ENCODE measurements at places on chromosomes 11 and 22.
A peak's percentile ranks its signal among the peaks of the same experiment; 100 is the strongest.

GRCh38 chr11:32312206-32312817, 123.0 kb downstream of the WT1 start:
- DNase-seq: no peak

DNA sequence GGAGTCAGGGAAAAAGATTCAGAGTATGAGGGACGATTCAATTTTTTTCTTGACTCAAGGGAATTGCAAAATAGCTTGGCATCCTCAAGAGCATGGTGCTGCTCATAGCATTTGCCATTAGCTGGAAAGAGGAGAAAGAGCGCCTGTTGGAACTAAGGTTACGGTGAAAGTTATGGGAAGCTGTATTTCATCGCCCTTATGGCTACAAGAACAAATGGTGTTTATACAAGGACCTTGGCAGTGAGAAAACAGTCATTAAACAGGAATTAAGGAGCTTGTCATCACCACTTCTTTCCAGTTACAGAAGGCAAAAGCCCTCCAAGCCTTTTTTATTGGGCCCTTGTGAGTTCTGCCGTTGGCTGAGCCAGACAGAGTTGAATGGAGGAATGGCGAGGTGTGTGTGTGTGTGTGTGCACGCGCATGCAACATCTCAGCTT, 74.2 kb downstream of the ALX4 start:
- no peak for DNase-seq

DNA sequence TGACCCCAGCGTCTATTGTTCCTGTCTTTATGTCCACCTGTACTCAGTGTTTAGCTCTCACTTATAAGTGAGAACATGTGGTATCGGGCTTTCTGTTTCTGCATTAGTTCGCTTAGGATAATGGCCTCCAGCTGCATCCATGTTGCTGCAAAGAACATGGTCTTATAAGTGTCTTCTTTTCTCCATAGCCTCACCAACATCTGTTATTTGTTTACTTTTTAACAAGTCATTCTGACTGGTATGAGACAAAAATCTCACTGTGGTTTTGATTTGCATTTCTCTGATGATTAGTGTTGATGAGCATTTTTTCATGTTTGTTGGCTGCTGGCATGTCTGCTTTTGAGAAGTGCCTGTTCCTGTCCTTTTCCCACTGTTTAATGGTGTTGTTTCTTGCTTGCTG, 21.7 kb upstream of the SLN start:
- no peak for DNase-seq

DNA sequence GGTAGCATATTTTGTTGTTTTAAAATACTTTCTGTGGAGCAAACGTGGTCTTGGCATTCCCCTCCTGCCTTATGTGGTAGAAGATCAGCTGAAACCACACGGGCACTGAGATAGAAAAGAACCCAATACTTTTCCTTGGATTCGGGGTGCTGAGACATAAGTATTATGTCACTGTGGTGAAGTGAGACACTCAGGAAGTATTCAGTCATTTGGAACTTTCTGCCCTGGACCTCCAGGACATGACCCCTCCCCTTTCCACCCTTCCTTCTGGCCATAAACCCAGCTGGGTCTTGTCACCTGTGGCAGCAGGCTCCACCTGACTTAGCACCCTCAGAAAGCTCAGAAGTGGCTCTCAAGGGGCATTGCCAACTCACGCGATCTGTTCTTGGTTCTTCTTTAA, 123.4 kb downstream of the SWAP70 start:
- DNase-seq: no peak

DNA sequence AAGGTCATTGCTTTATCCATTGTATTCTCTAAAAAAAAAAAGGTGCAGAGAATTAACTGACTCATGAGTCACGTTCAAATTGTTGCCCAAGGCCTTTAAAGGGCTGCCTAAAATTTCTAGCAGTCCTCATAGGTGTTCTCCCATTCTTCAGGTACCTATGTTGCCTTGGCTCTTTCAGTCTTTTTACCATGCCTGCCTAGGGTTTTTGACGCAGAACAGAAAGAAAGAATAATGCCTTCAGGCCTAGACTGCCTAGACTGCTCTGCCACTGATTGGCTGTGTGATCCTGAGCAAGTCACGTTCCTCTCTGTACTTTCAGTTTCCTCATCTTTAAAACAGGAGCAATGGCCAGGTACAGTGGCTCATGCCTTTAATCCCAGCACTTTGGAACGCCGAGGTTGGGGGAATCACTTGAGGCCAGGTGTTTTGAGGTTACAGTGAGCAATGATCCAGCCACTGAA, 21.5 kb downstream of the CTSC start:
- no peak for DNase-seq

DNA sequence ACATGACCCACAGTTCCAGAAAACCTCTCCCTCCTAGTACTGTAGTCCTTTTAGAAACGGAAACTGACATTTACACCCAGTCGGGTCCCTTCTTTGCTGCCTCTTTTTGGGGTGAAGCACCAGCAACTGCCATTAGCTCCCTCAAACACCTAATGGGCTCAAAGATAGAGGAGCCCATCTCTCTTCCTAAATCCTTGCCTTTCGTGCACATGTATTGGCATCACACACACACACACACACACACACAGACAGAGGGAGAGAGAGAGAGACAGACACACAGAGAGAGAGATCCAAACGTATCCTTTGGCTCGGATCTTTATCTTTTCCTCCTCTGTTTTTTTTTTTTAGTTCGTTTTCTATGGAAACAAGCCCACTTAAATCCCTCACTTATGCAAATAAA, 716 bp downstream of the GRM5 start:
- no peak for DNase-seq

DNA sequence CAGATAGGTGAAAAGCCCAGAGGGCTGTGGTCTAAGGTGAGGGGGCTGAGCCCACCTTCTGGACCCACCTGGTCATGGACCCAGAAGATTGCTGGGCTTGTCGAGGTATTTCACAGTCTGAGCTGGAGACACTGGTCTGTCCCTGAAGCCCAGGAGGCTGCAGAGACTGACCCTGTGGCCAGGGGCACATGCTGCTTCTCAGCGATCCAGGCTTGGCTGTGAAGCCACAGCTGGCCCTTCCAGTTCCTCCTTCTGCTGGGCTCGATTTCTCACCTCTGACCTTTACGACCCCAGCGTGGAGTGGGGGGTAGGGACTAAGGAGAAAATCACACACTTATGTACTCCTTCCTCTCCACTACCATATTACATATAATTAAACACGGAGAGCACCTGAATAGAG, 88.5 kb downstream of the NECTIN1 start:
- DNase-seq: no peak

GRCh38 chr22:39932918-39933649, 27.1 kb upstream of the TMA7B start:
- DNase-seq: peak; percentile 58

GRCh38 chr22:29531419-29531818, 22.1 kb downstream of the THOC5 start:
- DNase-seq: no peak

- no peak for DNase-seq
Measured at GRCh38 chr11:104856607-104857006, 41.7 kb downstream of the CASP12 start.

GRCh38 chr11:67644472-67645418, 5.2 kb upstream of the TBX10 start:
- no peak for DNase-seq

DNA sequence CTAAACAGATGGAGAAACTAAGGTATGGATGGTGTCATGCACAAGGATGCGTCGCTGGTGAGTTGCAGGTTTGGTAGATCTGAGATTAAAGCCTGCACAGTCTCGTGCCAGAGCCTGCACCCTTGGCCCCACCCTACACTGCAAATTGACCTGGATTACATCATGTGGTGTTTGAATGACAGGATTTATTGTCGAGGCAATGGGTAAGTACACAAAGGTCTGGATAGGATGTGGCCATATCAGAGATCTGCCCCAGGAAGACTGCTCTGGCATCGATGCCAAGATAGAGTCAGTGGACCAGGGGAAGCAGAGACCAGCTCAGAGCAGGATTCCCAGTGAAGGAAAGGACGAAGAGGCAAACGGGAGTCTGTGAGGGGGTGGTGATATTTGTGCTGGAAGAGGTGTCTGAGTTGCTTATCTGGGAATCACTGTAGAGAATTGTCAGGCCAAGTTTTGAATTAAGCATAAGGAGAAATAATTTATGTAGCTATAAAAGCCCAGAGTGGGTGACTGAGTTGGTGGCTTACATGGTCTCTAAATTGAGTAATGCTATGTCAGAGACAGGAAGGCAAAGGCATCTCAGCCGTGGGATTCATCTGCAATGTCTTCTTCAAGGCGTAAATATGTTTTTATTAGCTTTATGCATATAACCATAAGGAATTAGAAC, 499.6 kb upstream of the B3GAT1 start:
- DNase-seq: no peak

GRCh38 chr22:48937032-48937639, 890.5 kb downstream of the BRD1 start:
- DNase-seq: no peak

- DNase-seq: no peak
Measured at GRCh38 chr11:39807904-39808303, 1651.5 kb downstream of the LRRC4C start.

DNA sequence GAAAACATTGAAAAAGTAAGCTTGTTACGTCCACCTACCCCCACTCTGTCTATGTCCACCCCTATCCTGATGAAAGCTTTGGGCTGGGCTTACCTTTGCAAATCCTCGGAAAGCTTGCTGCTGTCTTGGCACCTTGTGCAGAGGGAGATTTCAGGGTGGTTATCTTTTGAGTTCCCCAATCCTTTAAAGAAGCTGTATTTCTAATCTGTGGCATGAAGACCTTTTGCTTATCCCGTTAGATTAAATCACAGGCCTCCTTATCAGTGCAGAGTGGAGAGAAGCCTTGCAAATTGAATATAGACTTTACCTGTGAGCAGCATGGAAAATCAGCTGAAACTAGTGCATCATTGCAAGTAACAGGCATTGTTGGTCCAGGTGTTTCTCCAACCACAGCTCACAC, 580.6 kb upstream of the ANO5 start:
- DNase-seq: no peak

GRCh38 chr22:35070451-35071093, 4.6 kb downstream of the ISX start:
- no peak for DNase-seq

DNA sequence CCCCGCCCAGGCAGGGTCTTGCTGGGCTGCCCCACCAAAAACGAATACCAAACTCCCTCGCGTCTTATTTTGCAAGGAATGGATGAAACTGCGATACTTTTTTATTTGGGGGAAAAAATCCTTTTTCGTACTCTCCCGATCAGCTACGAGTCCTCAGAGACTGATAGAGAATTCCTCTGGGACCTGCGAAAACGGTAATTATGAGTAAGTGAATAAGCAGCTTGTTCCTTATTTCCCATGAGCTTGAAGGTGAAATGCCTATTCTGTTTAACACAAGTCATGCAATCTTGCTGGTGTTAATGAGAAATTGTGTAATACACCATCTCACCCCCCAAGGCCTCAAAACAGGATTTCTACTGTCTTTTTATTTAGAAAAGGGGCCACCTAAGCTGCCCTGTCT, 5.5 kb downstream of the GRK3 start:
- DNase-seq: no peak

GRCh38 chr11:61194169-61194671, 9.1 kb upstream of the PGA3 start:
- DNase-seq: no peak

- DNase-seq: no peak
Measured at GRCh38 chr22:33829546-33830280, 90.6 kb downstream of the LARGE1 start.

GRCh38 chr22:46140989-46141928, 9.1 kb upstream of the PPARA start:
- no peak for DNase-seq

- DNase-seq: no peak
Measured at GRCh38 chr22:30790366-30790765, 95.7 kb downstream of the OSBP2 start.

DNA sequence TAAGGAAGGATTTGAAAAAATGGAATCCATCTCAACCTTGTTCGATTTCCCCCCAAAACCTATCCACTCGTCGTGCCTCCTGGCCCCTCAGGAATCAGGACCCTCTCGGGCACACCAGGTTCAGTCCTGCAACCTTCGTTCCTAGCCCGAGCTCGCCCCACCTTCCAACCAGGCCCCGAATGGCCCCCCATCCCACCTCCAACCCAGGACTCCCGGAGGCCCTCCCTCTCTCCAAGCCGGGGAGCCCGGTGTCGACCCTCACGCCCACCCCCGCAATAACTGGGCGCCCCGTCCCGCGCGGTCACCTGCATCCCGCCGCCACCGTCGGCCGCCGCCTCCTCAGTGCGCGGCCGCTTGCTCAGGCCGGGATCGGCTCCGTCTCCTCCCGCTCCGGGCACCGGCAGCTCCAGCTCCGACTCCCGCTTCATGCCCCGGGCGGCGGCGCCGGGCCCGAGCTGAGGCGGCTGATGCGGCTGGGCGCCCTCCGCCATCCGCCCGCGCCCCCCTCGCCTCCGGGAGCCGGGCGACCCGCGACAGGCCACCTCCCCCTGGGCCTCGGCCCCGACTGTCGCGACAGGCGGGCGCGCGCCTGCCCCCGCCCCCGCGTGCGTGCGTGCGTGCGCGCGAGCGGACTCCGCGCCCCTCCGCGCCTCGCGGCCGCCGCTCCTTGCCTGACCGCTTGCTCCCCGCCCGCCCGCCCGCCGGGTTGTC, 534 bp downstream of the RBFOX2 start:
- peak; percentile 65 for DNase-seq

GRCh38 chr22:18059473-18059872, 18.3 kb upstream of the PEX26 start:
- no peak for DNase-seq

- DNase-seq: no peak
Measured at GRCh38 chr11:64868904-64869570, 9.4 kb downstream of the EHD1 start.

DNA sequence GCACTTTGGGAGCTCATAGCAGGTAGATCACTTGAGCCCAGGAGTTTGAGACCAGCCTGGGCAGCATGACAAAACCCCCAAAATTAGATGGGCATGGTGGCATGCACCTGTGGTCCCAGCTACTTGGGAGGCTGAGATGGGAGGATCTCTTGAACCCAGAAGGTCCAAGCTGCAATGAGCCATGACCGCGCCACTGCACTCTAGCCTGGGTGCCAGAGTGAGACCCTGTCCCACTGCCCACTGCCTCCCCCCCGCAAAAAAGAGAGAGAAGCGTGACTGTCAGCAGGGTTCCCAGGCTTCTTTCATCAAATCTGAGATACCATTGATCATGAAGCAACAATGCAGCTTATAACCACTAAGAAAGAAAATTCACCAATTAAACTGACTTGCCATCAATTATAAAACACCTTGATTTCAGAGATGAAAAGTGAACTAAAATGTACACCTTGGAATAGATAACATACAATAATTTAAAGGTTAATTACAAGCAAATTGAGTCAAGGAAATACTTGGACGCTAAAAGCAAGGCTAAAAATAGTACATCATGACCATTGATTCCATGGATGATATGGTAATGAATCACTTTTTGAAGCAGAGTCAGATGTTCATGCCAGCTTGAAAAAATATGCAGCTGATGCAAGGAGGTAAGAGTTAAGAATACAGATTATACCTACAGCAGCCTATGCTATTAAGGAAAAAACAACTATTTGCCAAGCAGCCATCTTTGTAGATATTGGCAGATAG, 90.8 kb upstream of the ALKBH3 start:
- no peak for DNase-seq

GRCh38 chr22:35866651-35867050, 149.0 kb downstream of the APOL5 start:
- DNase-seq: no peak

GRCh38 chr11:109728056-109728455, 306.1 kb downstream of the C11orf87 start:
- peak; percentile 1 for DNase-seq
